ENCODE measurements at places on chromosomes 13 and 19.

DNA sequence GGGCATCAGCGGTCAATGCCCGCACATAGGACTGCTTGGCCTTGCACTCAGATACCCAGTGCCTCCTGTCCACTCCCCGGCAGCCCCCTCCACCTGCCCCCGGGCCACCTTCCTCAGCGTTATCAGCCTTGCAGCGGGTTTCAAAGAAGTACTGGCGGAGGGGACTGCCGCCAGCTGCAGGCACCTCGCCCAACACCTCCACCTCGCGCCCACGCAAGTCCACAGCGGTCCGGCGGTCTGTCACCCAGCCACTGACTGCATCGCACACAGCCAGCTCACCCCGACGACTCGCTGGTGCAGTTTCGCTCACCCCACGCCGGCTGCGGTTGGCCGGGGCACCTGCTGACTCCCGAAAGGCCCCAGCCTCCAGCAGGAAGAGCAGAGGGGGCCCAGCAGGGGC, 3.2 kb downstream of the NTF4 start:
- no peak for DNase-seq

DNA sequence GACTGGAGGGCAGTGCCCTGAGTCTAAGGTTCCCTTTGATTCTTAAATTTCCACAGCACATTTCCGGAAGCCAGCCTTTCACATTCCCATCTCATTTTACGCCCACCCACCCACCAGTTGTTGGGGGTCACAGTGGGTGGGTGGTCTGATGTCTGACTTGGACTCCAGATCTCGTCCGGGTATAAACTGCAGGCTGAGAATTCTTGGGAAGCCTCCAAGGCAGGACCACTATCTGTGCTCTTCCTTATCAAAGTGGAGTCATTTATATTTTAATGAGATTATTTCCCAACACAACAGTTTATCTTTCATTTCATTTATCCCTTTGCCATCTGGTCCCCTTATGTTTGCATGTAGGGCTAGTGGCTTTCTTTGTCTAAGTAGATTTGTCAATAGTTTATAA, 3.6 kb upstream of the FAM124A start:
- no peak for DNase-seq

GRCh38 chr13:91643394-91643793, 245.0 kb downstream of the GPC5 start:
- no peak for DNase-seq

GRCh38 chr13:78136966-78137365, 218.3 kb upstream of the EDNRB start:
- DNase-seq = no peak

DNA sequence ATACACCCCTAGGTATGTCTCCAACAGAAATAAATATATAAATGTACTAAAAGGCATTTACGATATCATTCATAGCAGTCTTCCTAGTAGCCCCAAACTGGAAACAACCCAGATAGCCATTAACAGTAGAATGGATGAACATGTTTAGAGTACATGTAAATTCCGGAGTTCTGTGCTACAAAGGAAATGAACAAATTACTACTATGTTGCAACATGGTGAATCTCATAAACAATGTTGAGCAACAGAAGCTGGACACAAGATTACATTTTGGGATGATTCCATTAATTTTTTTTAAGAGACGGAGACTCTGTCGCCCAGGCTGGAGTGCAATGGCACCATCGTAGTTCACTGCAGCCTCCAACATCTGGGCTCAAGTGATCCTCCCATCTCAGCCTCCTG, 5.9 kb upstream of the SLC7A10 start:
- no peak for DNase-seq

GRCh38 chr13:45374917-45375316, 33.9 kb upstream of the TPT1 start:
- DNase-seq = no peak

GRCh38 chr13:42061943-42062342, 13.5 kb downstream of the DGKH start:
- no peak for DNase-seq

DNA sequence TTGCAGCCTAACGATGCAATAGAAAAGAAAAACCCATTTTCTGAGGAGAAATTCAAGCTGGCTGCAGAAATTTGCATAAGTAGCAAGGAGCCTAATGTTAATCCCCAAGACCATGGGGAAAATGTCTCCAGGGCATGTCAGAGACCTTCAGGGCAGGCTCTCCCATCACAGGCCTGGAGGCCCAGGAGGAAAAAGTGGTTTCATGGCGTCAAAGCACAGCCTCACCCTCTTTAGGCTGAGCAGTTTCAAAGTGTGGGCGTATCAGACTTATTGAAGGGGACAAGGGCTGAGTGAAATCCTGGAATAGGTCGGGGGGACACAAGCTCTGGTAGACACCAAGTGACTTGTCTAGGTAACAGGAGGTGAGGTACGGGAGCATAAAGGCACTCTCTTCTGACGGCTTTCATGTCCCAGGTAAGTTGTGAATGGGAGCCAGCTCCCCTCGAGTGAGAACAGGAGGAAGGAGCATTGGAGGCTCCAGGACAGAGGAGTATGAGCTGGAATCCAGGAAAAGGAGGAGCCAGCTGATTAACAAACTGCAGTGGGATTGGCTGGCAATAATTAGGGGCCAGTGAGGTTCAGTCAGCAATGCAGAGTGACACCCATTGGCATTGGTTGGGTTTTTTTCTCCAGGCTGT, 35.8 kb downstream of the MRPL57 start:
- DNase-seq = no peak

All from NCI-H69 (cell line).